Transverse colon (tissue), 4 donors: ENCODE measurements at places on chromosomes 5 and 9. TPM values are rescaled to one million over a fixed set of nuclear protein-coding genes. Genes with fewer than 3 reads are reported as not detected.
A peak's percentile ranks its signal among the peaks of the same experiment; 100 is the strongest.

DNA sequence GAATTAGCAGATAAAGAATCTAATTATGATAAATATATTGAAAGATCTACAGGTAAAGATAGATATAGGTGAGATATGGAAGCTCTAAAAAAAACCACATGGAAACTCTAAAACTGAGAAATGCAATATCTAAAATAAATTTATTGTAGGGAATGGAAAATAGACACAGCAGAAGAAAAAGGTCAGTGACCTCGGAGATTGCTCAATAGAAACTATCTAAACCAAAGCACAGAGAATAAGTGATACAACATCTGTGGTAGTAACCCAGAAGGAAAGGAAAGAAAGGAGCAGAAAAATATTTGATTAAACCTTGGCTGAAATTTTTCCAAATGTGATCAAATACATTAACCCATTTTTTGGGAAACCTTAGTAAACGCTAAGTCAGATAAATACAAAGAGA, 43.1 kb upstream of the GLIPR2 start:
- no peaks in the 10 kb centered on the region for H3K36me3 ChIP-seq
- DNase-seq: no peak
- no peak overlapping the region for H3K4me3 ChIP-seq
- H3K4me1 ChIP-seq: peaks cover 8% of the 10 kb centered on the region
- H3K27ac ChIP-seq: peak overlapping the region; percentile 14

- DNase-seq: no peak
- no peak overlapping the region for H3K4me3 ChIP-seq
- H3K36me3 ChIP-seq: no peaks in the 10 kb centered on the region
- H3K27ac ChIP-seq: no peak overlapping the region
- H3K27me3 ChIP-seq: no peaks in the 10 kb centered on the region
Observed at GRCh38 chr9:33227741-33228140, 12.2 kb upstream of the SPINK4 start.

DNA sequence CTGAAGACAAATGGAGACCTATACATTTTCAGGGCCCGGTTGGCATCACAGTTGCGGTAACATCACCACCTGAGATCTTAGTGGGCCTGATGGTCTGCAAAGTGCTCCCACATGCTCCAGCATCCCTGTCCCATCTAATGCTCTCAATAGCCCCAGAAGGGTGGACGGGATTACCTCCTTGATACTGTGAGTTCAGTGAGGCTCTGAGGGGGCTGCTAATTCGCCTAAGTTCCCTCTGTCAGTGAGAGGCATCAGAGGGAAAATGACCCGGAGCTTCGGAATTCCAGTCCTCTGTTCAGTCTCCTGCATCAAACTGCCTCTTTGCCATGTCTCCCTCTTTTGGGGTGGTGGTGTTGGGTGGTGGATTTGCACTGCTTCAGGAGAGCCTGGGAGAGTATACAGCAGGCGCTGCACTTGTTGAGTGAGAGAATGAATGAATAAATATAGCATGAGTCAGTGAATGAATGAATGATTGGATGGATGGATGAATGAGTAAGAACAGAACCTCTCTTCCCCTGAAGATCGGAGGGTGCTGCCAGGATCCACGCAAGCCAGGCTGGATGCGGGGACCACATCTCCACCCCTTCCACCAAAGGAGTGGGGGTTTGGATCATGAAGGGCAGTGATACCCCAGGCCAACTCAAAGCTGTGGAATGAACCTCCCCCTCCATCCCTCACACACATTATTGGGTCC, 141.0 kb downstream of the GABBR2 start:
- H3K4me1 ChIP-seq: no peaks in the 10 kb centered on the region
- no peak overlapping the region for H3K27ac ChIP-seq
- H3K27me3 ChIP-seq: no peaks in the 10 kb centered on the region
- H3K4me3 ChIP-seq: no peak overlapping the region
- no peaks in the 10 kb centered on the region for H3K36me3 ChIP-seq

- no peak for DNase-seq
- no peaks in the 10 kb centered on the region for H3K36me3 ChIP-seq
- H3K4me1 ChIP-seq: no peaks in the 10 kb centered on the region
Observed at GRCh38 chr5:166566725-166567124, 1724.7 kb upstream of the WWC1 start.

The PCDHGA5 gene
- total RNA-seq: 4.1 TPM

DNA sequence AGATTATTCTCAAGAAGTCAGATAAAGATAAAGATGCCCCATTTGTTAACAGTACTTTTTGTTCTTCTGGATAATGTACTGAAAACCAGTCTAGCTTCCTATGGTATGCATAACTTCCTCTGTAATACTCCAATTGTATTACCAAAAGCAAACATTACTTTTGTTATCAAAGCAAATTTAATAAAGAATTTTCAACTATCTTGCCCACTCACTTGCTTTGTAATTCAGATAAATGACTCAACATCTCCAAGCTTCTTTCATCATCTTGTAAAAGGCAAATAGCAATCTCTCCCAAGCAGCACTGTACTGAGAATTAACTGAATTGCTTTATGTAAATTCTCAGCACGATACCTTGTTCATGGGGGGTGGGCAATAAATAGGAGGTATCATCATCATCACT, 98.3 kb downstream of the NFIB start:
- no peaks in the 10 kb centered on the region for H3K27me3 ChIP-seq
- no peak for DNase-seq

The TAF11L5 gene
- total RNA-seq: not detected

- no peaks in the 10 kb centered on the region for H3K4me1 ChIP-seq
- H3K4me3 ChIP-seq: no peak overlapping the region
- DNase-seq: no peak
- no peaks in the 10 kb centered on the region for H3K27me3 ChIP-seq
- H3K27ac ChIP-seq: no peak overlapping the region
- H3K36me3 ChIP-seq: no peaks in the 10 kb centered on the region
Observed at GRCh38 chr9:21160178-21160577, 6.3 kb downstream of the IFNA21 start.

DNA sequence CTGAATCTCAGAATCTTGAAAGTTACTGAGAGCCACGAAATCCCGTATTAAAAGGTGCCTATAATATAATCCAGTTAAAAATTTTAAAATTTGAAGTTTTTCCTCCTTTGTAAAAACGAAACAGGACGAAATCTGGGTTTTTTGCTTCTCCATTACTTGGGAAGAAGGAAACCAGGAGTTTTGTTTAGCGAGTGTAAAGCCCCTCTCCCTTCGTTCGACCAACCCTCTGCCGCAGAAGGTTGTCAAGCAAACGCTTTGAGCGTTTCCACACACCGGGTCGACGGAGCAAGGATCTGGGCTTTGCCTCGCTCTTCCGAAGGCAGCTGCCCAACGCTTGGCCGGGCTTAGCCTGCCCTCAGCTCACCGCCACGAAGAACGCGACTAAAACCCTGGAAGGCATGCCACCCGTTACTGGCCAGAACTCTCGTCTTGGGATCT, 1.6 kb upstream of the FOXE1 start:
- no peak overlapping the region for H3K4me3 ChIP-seq
- H3K36me3 ChIP-seq: no peaks in the 10 kb centered on the region
- H3K4me1 ChIP-seq: peaks cover 27% of the 10 kb centered on the region

- H3K27ac ChIP-seq: no peak overlapping the region
- no peak for DNase-seq
- H3K27me3 ChIP-seq: no peaks in the 10 kb centered on the region
- no peaks in the 10 kb centered on the region for H3K36me3 ChIP-seq
Observed at GRCh38 chr9:87876708-87877107, 6.0 kb upstream of the SPATA31E1 start.

- no peak overlapping the region for H3K27ac ChIP-seq
- H3K27me3 ChIP-seq: no peaks in the 10 kb centered on the region
- DNase-seq: no peak
- H3K36me3 ChIP-seq: no peaks in the 10 kb centered on the region
Observed at GRCh38 chr5:34653708-34654107, 2.4 kb upstream of the RAI14 start.

GRCh38 chr5:179766021-179766725, 27.6 kb upstream of the LTC4S start:
- H3K27ac ChIP-seq: peak overlapping the region; percentile 18
- H3K4me3 ChIP-seq: no peak overlapping the region
- H3K36me3 ChIP-seq: no peaks in the 10 kb centered on the region
- DNase-seq: no peak
- H3K4me1 ChIP-seq: peaks cover 39% of the 10 kb centered on the region

DNA sequence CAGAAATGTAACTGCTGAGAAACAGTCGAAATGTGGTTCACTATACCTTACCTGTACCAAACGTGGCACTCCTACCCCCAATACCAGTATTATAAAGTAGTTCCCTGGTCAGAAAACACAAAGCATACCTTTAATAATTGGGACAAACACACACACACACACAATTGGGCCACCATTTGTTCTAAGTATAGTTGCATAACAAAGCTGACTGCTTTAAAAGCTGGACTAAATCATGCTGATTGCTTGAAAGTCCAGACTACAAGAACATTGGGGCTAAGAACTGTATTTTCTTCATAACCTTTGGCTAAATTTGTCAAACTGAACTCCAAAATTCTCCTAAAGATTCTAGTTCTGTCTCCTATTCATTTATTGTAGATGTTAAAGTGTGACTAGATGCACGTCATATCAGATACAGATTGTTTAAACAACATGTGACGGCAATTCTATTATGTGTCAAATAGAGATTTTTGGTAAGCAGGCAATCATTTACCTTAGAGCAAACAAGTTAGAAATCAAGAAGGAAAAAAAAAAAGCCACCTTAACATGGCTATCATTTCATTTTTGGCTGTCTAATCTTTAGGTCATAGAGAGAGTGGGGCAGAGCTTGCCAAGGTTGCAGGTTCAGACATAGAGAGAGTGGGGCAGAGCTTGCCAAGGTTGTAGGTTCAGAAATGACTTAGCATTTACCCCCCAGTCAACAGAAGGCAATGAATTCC, 265.1 kb downstream of the ARL15 start:
- peaks cover 21% of the 10 kb centered on the region for H3K4me1 ChIP-seq
- H3K36me3 ChIP-seq: no peaks in the 10 kb centered on the region
- DNase-seq: no peak

GRCh38 chr9:91301161-91301560, 60.6 kb downstream of the AUH start:
- peaks cover 8% of the 10 kb centered on the region for H3K4me1 ChIP-seq
- H3K27ac ChIP-seq: peak overlapping the region; percentile 58
- no peak for DNase-seq
- no peak overlapping the region for H3K4me3 ChIP-seq
- no peaks in the 10 kb centered on the region for H3K36me3 ChIP-seq

- H3K36me3 ChIP-seq: no peaks in the 10 kb centered on the region
- no peak for DNase-seq
- H3K27me3 ChIP-seq: no peaks in the 10 kb centered on the region
- no peak overlapping the region for H3K4me3 ChIP-seq
Observed at GRCh38 chr9:78848061-78848460, 551.1 kb downstream of the PSAT1 start.

DNA sequence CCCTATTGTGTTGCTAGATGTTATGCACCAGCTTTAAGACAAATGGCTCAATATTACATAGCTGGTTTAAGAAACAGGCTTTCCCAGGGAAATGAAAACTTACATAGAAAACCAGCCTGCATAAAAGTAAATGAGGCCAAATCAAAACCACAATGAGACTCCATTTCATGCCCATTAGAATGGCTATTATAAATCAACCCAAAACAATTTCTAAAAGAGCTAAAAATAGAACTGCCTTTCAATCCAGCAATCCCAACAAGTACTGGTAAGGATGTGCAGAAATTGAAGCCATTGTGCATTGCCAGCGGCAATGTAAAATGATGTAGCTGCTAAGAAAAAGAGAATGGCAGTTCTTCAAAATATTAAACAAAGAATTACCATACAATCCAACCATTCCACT, 1170.0 kb upstream of the CDH9 start:
- no peaks in the 10 kb centered on the region for H3K36me3 ChIP-seq
- no peak overlapping the region for H3K4me3 ChIP-seq
- no peak overlapping the region for H3K27ac ChIP-seq
- no peaks in the 10 kb centered on the region for H3K4me1 ChIP-seq
- DNase-seq: no peak

The FRRS1L gene
- total RNA-seq: 0.40 TPM
